ENCODE measurements at places on chromosomes 5 and 9.

- DNase-seq: no peak
Observed at GRCh38 chr9:113579283-113580040, 115.9 kb downstream of the RGS3 start.

GRCh38 chr9:20744036-20744630 is 60.1 kb downstream of the FOCAD start:
- DNase-seq: no peak

DNA sequence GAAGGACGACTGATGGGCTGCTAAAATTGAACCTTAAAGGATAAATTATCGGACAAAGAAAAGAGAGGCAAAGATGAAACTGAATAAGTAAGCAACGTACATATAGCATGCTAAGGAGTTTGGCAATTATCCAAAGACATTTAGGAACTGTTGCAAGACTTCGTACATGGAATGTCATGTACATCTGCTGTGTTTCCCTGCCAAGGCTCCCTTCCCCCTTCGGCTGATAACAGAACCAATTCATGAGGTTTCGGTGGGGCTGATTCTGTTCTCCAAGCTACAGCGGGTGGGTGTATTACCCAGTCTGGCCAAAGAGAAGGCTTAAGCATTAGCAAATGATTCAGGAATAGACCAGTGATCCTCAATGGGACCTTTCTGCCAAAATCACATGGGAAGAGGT is 190.9 kb upstream of the FREM1 start:
- DNase-seq: no peak

GRCh38 chr5:17218353-17219005 is 1.0 kb downstream of the BASP1 start:
- DNase-seq: peak; percentile 70

DNA sequence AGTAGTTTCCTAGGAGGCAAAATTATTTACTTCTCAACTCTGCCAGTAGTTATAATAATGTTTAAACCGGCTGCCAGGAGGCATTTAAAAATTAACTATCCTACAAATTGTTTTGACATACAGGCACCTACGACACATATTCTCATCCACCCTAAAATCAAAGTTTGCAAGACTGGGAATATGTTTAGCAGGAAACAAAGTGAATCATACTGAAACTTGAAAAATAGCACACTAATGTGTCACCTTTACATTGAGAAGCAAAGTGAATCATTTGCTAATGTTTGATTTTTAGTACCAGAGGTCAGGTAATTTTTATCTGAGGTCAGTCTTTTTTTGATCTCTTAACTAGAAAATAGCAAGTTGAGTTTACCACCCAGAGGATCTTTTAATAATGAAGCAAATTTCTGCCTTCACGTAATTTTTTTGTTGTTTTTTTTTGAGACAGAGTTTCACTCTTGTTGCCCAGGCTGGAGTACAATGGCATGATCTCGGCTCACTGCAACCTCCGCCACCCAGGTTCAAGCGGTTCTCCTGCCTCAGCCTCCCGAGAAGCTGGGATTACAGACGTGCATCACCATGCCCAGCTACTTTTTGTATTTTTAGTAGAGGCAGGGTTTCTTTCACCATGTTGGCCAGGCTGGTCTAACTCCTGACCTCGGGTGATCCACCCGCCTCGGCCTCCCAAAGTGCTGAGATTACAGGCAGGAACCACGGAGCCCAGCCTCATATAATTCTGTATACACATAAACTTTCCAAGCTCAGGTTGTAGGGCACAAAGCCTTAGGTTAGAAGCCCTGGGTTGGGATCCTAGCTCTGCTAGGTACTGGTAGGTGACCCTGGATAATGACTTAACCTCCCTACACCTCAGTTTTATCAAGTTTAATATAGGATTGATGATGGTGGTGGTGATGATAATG is 124.3 kb downstream of the UGCG start:
- DNase-seq: no peak

DNA sequence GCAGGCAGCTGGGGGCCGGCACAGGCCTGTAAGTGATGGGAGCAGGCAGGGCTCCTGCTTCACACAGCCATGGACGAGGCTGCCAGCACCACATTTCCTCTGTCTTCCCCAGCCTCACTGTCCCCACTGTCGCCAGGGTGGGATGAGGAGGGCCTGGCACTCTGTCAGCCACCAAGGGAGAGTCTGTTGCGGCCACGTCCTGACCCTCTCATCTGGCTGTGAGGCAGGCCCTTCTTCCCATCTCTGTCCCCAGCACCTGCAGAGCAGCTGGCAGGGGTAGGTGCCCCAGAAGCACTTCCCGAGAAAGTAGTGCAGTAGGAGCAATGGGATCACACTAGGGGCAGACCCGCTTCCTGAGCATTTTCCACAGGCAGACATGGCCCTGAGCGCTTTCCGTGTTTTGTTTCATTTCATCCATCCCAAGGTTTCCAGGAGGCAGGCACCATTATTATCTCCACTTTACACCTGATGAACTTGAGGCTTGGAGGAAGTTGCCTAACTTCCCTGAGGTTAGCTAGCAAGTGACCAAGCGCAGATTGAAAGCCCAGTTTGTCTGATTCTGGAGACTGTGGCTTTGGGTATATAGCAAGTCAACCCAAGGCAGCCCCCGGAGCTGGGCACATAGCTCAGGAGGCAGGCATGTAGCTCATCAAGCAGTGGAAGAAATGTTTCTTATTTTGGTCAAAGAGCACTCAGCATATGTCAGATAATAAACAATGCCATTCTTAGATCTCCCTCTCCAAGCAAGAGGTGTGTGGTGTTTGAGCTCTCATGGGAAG is 202.4 kb downstream of the DAB2IP start:
- no peak for DNase-seq

GRCh38 chr9:136024696-136025316 is 63.6 kb upstream of the UBAC1 start:
- DNase-seq: no peak

Data from kidney (tissue), 22 donors.